ENCODE measurements at places on chromosomes 2 and 18. TPM values are rescaled to one million over a fixed set of nuclear protein-coding genes. Genes with fewer than 3 reads are reported as not detected.

DNA sequence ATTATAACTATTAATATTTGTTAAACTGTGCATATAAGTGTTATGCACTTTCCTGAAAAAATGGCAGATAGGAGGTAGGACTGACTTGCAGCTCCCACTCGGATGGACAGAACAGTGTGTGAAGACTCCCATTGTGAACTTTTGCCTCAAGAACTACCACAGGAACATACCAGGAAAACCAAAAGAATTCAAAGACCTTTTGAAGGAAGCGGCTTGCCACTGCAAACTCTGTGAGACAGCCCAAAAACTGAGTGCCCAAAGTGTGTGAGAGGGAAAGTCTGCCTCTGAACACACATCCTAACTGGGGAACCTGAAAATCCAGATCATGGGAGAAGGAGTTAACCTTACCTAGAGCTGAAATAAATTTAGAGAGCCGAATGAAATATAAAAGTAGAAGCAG is 171.0 kb downstream of the ZBTB7C start:
- H3K4me1 ChIP-seq: no peaks in the 10 kb centered on the region
- DNase-seq: no peak
- H3K36me3 ChIP-seq: no peaks in the 10 kb centered on the region
- no peak overlapping the region for H3K27ac ChIP-seq
- no peak overlapping the region for H3K4me3 ChIP-seq

GRCh38 chr18:77248873-77249568 is 627 bp upstream of the GALR1 start:
- no peak overlapping the region for H3K4me3 ChIP-seq
- H3K27ac ChIP-seq: no peak overlapping the region
- no peaks in the 10 kb centered on the region for H3K36me3 ChIP-seq
- no peak for DNase-seq

DNA sequence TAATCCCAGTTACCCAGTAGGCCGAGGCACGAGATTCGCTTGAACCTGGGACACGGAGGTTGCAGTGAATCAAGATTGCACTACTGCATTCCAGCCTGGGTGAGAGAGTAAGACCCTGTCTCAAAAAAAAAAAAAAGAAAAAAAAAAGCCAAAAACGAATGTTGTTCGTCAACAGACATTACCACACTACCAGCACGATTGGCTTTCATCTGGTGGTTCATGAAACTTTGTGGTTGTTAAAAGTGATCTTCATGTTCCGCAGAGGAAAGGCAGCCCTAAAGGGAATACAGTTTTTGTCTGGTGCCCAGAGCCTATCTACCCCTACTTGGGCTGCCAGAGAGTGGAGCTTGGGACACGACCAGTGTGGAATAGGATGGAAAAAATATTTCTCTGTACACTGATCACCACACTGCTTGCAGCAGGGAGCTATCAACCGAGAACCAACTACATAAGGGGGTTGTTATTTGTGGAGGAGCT is 13.6 kb upstream of the CXCR4 start:
- no peak for DNase-seq
- no peaks in the 10 kb centered on the region for H3K4me1 ChIP-seq
- H3K36me3 ChIP-seq: no peaks in the 10 kb centered on the region
- no peak overlapping the region for H3K27ac ChIP-seq
- no peaks in the 10 kb centered on the region for H3K27me3 ChIP-seq

DNA sequence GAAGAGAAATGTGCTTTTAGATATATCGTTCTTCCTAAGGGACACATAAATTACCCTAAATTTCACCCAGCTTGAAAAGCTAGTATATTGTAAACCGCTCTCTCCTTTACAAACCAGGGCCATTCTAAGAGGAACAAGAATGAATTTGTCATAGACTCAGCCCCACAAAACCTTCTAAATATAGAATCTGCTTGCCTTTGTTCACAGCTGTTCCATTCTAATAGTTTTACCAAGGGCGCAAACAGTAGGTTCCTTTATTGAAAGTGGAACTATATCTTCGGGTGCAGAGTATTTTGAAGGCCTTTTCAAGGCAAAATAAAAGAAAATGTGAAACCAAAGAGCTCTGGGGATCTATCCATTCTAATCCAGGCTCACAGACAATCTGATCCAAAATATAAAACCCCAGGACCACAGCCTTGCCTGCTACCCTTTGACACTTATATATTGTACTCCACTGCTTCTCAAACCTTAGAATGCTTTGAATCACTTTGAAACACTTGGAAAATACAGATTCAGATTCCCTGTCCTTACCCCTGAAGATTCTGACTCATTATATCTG is 316.8 kb downstream of the PAX3 start:
- DNase-seq: no peak
- no peaks in the 10 kb centered on the region for H3K27me3 ChIP-seq
- H3K4me3 ChIP-seq: no peak overlapping the region
- no peaks in the 10 kb centered on the region for H3K36me3 ChIP-seq
- no peaks in the 10 kb centered on the region for H3K4me1 ChIP-seq
- H3K27ac ChIP-seq: no peak overlapping the region

- H3K27me3 ChIP-seq: no peaks in the 10 kb centered on the region
- H3K4me3 ChIP-seq: no peak overlapping the region
- DNase-seq: no peak
- H3K36me3 ChIP-seq: peaks cover 13% of the 10 kb centered on the region
Measured at GRCh38 chr2:27903649-27904404, 13.3 kb downstream of the BABAM2 start.

DNA sequence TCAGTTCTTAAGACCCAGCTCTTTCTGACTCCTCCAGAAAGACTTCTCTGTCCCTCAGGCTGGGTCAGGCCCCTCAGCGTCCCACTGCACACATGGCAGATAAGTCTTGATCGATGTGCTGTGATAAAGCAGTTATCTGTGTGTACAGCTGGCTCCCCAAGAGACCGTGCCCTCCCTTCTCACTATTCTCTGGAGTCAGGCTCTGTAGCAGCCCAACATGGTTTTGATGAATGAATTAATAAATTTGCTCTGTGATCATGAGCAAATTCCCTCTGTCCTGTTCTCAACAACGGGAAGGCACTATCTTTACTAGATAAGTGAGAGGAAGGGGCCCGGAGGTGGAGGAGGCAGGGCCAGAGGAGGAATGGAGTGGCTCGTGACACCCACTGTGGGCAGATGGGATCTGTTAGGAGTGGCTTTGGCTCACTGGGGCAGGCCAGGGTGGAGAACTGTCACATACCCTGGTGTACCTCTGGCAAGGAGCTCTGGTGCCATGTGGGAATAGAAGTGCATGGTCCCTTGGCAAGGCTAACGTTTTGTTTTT is 48.3 kb downstream of the ZFP36L2 start:
- no peak for DNase-seq
- H3K4me1 ChIP-seq: peaks cover 17% of the 10 kb centered on the region

The VWA3B gene
- total RNA-seq: 1.3 TPM

The PCARE gene
- total RNA-seq: 0.36 TPM

- H3K27ac ChIP-seq: no peak overlapping the region
- no peaks in the 10 kb centered on the region for H3K4me1 ChIP-seq
- DNase-seq: no peak
- H3K36me3 ChIP-seq: no peaks in the 10 kb centered on the region
- peaks cover 5% of the 10 kb centered on the region for H3K27me3 ChIP-seq
Measured at GRCh38 chr2:223260681-223261080, 208.7 kb downstream of the KCNE4 start.

The PRKCE gene
- total RNA-seq: 16.2 TPM
